ENCODE measurements at places on chromosomes 2 and 18.

DNA sequence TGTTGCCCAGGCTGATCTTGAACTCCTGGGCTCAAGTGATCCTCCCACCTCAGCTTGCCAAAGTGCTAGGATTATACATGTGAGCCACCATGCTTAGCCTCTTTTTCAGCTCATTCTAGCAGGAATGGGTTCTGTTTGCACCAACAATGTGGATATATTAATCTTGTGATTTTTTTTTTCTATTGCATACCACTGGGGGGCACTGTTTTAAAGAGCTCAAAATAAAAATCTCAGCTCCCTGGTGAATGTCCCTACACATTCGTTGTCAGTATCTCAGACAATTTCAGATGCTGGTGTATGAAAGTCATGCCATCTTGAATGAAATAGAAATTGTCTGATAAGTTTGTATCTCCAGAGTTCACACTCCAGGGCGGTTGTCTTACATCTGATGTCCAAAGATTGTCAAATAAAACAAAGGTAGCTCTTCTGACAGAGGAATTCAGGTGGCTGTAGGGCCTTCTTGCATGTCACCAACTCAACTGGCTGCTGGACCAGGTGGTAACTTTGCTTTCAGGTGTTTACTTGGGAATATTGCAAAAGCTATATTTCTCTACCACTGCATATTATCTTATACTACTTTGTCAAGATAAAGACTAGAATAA lies 3.1 kb upstream of the MATN3 start:
- peak; percentile 43 for DNase-seq

- DNase-seq = no peak
Measured at GRCh38 chr2:50752237-50752636, 279.7 kb downstream of the NRXN1 start.

- no peak for DNase-seq
Measured at GRCh38 chr18:71951001-71951400, 593.1 kb downstream of the CBLN2 start.

DNA sequence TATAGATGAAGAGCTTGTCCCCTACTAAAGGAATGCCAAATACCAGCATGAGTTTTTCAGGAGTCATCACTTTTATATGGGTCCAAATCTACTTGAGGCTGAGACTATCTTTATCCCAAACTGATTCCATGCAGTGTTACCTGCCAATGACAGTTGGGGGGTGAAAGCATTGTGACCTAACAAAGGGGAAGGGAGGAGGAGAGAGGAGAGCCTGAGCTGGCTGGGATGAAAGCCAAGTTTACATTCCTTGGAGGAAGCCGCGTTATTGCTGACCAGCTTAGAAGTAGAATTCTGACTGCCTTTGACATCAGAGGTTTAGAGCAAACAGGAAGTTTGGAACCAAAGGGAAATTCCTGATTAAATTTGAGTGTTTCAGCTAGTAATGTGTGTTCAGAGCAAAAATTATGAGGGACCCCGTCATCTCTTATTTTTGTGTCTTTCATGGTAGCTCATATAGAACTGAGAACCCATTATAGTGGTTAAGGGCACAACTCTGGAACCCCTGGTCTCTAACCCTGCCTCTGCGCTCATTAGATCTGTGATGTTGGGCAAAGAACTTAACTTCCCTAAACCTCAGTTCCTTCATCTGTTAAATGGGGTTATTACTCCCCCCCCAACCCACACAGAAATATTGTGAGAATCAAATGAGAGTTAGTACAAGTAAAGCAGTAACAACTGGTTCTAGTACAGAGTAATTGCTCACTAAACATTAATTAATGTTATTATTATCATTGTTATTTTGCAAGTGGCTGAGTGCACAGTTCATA lies 199.3 kb upstream of the EPAS1 start:
- DNase-seq = no peak

GRCh38 chr18:57331718-57332117 lies 20.6 kb upstream of the ST8SIA3 start:
- no peak for DNase-seq

GRCh38 chr18:78642296-78642951 lies 337.2 kb upstream of the SALL3 start:
- DNase-seq = no peak

DNA sequence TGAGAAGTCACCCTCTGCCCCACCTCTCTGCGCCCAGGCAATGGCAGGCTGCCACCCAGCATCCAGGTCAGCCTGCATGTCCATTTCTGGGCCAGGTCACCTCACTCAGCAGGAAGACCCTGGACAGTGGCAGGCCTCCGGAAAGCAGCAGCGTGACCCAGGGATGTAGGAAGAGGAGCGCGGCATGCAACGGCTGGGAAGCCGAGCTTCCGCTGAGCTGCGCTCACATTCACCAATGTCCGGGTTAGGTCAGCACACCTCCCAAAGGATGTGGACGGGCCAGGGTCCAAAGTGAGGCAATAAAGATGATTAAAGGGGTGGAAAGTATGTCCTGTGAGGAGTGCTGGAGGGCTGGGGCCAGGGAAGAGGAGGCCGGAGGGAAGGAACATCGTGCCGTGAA lies 174.5 kb downstream of the CTIF start:
- DNase-seq = no peak

- DNase-seq = no peak
Measured at GRCh38 chr18:47427923-47428637, 176.6 kb upstream of the SKOR2 start.

GRCh38 chr2:126839796-126840195 lies 58.9 kb upstream of the TEX51 start:
- DNase-seq = no peak

DNA sequence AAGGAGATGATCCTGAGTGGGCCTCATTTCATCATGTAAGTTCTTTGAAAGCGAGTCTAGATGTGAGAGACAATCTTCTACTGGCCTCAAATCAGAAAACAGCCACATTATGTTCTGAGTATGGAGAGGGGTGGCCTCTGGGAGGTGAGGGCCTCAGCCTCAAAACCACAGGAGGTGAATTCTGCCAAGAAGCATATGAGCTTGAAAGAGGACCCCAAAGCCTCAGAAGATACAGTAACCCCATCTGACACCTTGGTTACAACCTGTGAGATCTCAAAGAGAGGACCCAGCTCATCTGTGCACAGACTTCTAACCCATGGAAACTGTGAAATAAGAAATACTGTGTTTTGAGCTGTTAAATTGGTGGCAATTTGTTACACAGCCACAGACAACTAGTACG lies 200.1 kb downstream of the ARHGAP15 start:
- DNase-seq = no peak

GRCh38 chr18:9808295-9809241 lies 77.2 kb upstream of the TXNDC2 start:
- DNase-seq = no peak

- no peak for DNase-seq
Measured at GRCh38 chr18:32629981-32630700, 142.7 kb downstream of the KLHL14 start.

Data from GM19239 (cell line).